Caki2 (cell line): ENCODE measurements at places on chromosomes 1 and 21.

GRCh38 chr1:145690587-145691558, 16.3 kb downstream of the PDZK1 start:
- DNase-seq, result no peak

DNA sequence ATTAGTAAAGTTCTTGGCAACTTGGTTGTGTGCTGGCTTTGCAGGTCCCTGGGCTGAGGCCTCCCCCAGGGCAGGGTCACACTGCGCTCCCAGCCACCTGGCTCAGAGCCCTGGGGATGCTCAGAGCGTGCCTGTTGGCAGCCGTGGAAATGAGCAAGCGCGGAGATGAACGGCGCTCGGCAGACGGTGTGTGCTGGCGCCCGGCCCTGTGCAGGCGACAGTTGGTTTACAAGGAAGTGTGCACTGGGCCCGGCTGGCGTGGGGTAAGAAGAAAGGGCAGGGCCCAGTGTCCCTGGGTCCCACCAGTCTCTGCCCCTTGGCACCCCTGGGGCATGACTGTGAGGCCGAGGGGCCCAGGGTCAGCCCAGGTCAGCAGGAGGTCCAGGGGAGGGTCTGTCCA, 25.7 kb upstream of the PEX10 start:
- no peak for DNase-seq

GRCh38 chr1:40768146-40768990, 15.2 kb upstream of the KCNQ4 start:
- DNase-seq, result no peak

GRCh38 chr1:50724626-50725286, 235.3 kb downstream of the FAF1 start:
- DNase-seq, result no peak

GRCh38 chr1:44847845-44848244, 4.8 kb upstream of the PTCH2 start:
- DNase-seq, result no peak

- no peak for DNase-seq
These were observed 65.7 kb downstream of the LRRC8C start for GRCh38 chr1:89698624-89699023.

- no peak for DNase-seq
These were observed 103.8 kb upstream of the USP25 start for GRCh38 chr21:15626031-15626430.

DNA sequence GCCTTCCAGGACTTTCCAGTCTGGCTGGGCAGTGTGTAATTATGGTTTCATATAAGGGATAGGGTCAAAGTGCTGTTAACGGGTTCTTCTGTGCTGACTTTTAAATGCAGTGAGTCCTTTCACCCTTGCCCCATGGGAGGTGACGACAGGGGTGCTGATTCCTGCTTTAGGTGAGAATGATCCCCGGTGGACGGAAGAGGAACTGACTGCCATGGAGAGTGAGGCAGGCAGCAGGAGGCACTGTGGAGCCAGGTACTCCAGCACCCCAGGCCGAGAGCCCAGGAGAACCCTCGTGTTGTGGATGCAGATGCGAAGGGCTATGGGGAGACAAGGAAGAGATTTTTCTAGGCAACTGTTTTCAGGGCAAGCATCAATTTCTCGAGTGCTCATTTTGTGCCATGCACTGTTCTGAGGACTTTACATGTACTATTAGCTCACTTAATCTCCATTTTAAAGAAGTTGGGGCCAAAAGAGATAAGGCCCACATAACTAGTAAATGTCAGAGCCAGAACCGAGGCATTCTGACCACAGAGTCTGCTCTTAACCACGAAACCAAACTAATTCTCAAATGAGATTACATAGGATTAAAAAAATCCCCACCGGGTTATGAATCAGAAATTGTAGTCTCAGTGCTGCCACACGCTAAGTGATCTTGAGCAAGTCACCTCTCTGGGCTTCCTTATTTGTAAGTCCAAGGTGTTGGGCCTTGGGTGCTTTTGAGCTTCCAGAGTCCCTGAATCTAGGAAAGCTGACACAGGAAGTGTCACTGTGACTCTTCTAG, 28.2 kb downstream of the STPG1 start:
- no peak for DNase-seq

GRCh38 chr1:101245246-101245927, 8.6 kb downstream of the S1PR1 start:
- DNase-seq, result no peak

DNA sequence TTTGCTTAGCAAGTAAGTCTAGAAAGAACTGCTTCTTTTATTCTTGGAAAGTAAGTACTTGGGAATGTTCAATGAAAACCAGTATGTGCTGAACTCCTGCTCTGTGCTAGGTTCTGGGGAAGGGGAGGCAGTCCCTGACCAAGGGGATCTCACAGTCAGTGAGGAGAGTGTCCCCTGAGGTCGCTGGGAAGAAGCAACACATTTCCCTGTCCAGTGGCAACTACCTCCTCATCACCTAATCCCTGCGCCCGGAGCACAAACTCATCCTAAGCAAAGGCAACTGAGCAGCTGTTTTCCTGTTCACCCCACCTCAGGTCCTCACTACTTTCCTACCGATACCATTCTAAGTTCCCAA, 61.7 kb upstream of the ANGPTL1 start:
- no peak for DNase-seq

DNA sequence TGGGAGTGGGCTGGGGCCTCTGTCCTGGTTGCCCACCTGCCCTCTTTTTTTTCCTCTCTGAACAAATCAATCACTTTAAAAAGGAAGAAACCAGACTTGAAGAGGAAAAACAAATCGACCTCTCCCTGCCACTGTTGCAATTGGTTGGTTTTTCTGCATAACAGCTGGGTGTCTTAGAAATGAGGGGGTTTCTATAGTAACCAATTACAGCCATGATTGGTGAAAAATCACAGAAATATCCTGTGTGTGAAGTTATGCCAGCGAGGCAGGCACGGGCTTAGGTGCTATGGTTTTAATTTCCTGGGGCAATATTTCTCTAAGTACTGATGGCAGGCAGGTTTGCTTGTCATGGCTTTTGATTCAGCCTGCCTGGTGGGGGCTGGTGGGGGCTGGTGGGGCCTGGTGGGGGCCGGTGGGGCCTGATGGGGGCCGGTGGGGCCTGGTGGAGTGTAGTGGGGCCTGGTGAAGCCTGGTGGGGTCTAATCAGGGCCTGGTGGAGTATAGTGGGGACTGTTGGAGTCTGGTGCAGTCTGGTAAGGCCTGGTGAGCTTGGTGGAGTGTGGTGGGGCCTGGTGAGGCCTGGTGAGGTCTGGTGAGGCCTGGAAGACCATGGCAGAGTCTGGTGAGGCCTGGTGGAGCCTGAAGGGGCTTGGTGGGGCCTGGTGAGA, 54.6 kb downstream of the AJAP1 start:
- no peak for DNase-seq

DNA sequence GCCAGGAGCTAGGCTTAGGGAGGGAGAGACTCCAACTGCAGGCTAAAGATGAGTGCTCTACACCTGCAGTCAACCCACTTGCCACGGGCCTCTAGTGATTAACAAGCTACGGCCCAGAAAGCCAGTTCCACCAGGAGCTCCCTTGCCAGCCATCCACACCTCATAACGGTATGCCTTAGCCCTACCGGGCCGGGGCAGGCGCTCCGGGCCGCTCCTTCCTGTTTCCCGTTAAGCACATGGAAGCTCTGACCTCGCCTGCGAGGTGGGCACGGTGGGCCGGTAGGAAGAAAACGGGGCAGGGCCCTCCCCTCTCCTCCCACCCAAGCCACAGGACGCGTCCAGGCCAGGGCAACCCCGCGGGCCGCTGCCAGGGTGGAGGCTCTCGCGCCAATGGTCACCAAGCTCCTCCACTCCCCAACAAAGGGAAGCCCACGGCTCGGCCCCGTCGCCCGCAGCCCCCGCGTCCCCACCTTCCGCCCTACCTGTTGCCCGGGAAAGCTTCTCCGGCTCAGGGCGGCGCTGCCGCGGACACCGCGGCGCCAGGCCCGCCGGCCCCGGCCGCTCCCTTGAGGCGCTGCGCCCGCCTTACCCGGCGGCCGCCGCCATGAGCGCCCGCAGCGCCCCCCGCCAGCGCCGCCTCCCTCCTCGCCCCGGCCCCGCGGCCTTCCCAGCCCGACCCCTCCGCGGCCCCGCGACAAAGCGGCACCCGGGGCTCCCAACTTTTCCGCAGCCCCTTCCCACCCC, 627 bp downstream of the CERS2 start:
- DNase-seq, result peak; percentile 40

GRCh38 chr1:34984793-34985608, at the start of gene TMEM35B:
TMEM35B (minus strand) TSS chr1:34985347; CDS start chr1:34985305, 42 bp downstream.
- DNase-seq, result peak; percentile 53

GRCh38 chr1:218299416-218299815, 14.3 kb downstream of the RRP15 start:
- peak; percentile 18 for DNase-seq

GRCh38 chr1:110948038-110948810, 15.5 kb downstream of the LRIF1 start:
- no peak for DNase-seq

DNA sequence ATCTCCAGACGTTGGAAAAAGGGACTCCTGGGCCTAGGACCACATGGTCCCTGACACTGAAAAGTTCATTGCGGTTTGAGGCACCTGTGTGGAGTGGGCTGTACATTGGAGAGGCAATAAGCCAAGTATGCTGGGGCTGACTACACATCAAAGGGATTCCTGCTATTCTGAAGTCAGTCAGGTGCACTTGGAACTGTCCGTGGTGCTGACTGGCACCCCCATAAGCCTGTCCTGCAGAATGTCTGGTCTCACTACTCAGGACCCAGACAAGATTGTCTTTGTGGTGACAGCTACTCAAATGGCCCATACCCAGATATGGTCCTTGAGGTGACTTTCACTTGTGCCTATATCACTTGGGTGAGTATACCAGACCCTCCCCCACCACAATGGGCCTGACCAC, 150.6 kb downstream of the RWDD3 start:
- DNase-seq, result peak; percentile 10

GRCh38 chr1:70277875-70278274, 56.7 kb downstream of the SRSF11 start:
- DNase-seq, result no peak

DNA sequence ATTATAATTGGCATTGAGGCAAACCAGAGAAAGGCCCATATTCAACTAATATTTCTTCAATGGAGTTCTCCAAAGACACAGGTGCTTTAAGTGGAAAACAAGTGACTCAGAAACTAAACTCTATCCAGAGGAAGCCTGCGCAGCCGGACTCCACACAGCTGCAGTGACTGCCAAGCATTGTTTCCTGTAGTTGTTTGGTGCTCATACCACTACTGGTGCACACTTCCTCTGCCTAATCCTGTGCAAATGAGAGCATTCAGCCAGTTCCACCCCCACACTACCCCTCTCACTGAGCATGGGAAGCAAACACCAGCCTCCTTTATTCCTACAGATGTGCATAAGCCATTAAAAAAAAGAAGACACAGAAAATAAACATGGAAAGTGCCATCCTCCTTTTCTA, 102.9 kb downstream of the VAV3 start:
- no peak for DNase-seq

- no peak for DNase-seq
These were observed 41.8 kb upstream of the TTC22 start for GRCh38 chr1:54842963-54843362.

GRCh38 chr1:19384772-19385187, 72.7 kb downstream of the SLC66A1 start:
- DNase-seq, result no peak

DNA sequence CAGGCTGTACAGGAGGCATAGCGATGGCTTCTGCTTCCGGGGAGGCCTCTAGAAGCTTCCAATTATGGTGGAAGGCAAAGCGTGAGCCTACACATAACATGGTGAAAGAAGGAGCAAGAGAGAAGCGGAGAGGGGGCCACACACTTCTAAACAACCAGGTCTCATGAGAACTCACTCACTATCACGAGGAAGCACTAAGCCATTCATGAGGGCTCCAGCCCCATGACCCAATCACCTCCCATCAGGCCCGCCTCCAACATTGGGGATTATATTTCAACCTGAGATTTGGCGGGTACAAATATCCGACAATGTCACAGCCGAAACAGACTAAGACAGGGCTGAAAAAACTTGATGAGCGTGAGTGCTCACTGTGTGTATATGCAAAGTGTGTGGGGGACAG, 89.3 kb upstream of the CNIH3 start:
- DNase-seq, result no peak

GRCh38 chr1:167910530-167910929, 3.4 kb downstream of the ADCY10 start:
- DNase-seq, result peak; percentile 50

DNA sequence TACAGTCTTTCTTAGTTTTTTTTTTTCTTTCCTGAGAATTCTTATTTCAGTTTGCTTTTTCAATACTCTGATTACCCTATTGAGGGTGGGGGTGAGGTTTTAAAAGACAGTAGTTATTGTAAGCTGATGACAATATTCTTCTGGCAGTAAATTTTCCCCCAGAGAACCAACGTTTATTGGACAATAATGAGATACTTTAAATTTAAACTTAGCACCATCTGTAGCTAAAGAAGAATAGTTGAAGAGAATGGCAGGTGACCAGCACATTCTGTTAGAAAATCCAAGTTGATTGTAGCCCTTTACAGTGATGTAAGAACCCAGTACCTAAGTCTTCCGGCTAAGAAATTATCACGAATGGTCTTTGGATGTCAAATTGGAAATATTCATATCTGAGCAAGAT, 364.6 kb upstream of the LYPLAL1 start:
- DNase-seq, result no peak

- DNase-seq, result no peak
These were observed 137.4 kb downstream of the BACH1 start for GRCh38 chr21:29436143-29436542.

DNA sequence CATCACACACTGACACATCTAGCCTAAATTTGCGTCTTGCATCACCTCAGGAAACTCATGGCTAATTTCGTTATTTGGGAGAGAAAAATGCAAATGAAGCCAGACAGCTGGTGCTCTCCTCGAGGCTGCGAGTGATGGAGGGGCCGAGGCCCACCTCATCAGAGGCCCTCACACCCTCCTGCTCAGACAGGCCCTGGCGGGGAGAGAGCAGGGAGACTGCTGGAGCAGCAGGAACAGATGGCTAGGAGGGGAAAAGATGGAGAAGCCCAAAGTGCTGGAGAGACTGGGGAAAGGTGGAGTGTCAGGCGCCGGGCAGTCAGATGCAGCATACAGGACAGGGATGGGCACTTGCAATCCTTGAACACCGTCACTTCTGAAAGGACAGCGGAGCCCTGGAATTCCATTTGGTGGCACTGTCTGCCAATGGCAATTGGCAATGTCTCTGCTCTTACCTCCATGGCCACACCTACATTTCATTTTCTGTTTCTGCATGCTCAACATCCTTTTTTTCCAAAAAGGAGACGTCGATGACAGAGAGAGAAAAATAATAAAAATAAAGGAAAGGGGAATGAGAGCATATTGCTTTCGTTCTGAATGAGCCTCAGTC, 286.2 kb downstream of the SPATA17 start:
- DNase-seq, result no peak

DNA sequence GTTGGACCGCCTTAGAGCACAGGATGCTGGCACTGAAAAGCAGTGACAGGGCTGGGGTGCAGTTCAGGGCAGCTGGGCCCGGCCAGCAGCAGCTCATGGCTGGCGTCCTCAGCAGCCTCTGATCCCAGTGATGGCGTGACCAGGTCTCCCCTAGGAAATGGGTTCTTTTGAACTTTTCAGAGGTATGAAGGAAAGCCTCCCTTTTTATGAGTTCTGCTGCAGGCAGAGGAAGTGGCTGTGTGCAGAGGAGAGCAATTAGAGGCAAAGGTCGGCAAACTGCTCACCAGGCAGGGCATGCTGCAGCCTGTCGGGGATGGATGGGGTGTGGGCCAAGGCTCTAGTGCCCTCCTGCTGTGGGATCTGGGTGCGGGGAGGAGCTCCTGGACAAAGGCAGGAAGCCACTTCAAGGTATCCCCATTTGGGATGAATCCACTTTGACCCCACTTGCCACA, 45.6 kb upstream of the RAB4A start:
- no peak for DNase-seq

- DNase-seq, result no peak
These were observed 12.2 kb downstream of the SDCCAG8 start for GRCh38 chr1:243267914-243268653.

GRCh38 chr1:246608616-246609376, 42.5 kb downstream of the CNST start:
- peak; percentile 75 for DNase-seq
